Skeletal muscle tissue (tissue), 5 donors: ENCODE measurements at places on chromosomes 3 and 15. TPM values are rescaled to one million over a fixed set of nuclear protein-coding genes. Genes with fewer than 3 reads are reported as not detected.

Gene PLIN1
- 39.7 TPM for total RNA-seq

Gene ARPP21
- 54.3 TPM for total RNA-seq

Gene IL20RB
- total RNA-seq = 0.52 TPM

Gene NDN
- total RNA-seq = 190 TPM

Gene TM4SF1
- 81.4 TPM for total RNA-seq

Gene GCNT3
- not detected for total RNA-seq

Gene SLC51B
- 0.52 TPM for total RNA-seq

Gene CFAP100
- total RNA-seq = not detected

Gene MESP2
- total RNA-seq = not detected

Gene KLHL6
- total RNA-seq = 1.0 TPM

Gene EHD4
- 24.0 TPM for total RNA-seq

Gene NEK10
- 15.1 TPM for total RNA-seq

Gene CSPG4
- 71.5 TPM for total RNA-seq

Gene SAXO2
- total RNA-seq = 0.52 TPM

Gene LMLN
- 4.2 TPM for total RNA-seq

Gene GPR62
- 0.52 TPM for total RNA-seq

Gene CAPN3
- total RNA-seq = 675 TPM

Gene SPTBN5
- total RNA-seq = 1.0 TPM

Gene DTWD1
- total RNA-seq = 31.8 TPM

Gene LRRIQ4
- total RNA-seq = not detected

Gene PP2D1
- total RNA-seq = not detected

Gene GOLGA8H
- 0.52 TPM for total RNA-seq

Gene ZNF620
- 2.1 TPM for total RNA-seq

Gene OXTR
- 0.52 TPM for total RNA-seq

Gene FURIN
- 12.0 TPM for total RNA-seq

Gene ABHD17C
- 3.7 TPM for total RNA-seq

Gene HMG20A
- total RNA-seq = 30.3 TPM

Gene STARD9
- total RNA-seq = 27.7 TPM

Gene DNAJA4
- total RNA-seq = 22.4 TPM

Gene PCSK6
- total RNA-seq = 11.5 TPM

Gene ISLR2
- 2.1 TPM for total RNA-seq
